ENCODE measurements at places on chromosomes 13 and 19. TPM values are rescaled to one million over a fixed set of nuclear protein-coding genes. Genes with fewer than 3 reads are reported as not detected.
A peak's percentile ranks its signal among the peaks of the same experiment; 100 is the strongest.

GRCh38 chr13:73193554-73193953, 134.7 kb downstream of the KLF5 start:
- no peak for DNase-seq

Gene CBLC
- 36.5 TPM for total RNA-seq

DNA sequence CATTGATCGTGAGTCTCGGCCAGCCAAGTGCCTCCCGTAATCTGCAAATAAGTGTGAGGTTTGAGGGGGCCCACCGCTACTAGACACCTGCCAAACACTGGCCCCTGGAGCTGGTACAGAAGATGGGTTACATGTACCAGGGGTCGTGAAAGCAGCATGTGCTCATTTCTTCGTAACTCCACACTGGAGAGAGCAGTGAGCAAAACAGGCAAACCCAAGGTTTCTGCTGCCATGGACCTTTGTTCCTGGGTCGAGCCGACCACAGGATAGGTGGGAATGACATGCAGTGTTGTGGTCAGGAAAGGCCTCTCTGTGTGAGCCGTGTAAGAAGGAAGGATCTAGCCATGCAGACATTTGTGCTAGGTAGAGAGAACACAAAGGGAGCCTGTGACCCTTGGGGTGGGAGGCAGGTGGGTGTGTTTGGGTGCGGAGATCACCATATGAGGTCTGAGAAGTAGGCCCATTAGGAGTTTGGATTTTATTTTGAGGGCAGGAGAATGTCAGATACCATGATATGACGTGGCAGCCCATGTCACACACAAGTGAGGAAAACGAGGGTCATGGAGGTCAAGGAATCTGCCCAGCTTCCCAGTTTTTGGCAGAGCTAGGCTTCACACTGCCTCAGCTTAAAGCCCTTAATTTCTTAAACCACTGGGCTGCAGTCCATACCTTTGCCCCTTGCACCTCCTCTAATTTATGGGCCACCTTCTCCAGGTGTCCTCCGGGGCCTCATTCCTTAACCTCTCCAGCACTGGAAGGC, 919 bp downstream of the GTF3A start:
- DNase-seq, result no peak

DNA sequence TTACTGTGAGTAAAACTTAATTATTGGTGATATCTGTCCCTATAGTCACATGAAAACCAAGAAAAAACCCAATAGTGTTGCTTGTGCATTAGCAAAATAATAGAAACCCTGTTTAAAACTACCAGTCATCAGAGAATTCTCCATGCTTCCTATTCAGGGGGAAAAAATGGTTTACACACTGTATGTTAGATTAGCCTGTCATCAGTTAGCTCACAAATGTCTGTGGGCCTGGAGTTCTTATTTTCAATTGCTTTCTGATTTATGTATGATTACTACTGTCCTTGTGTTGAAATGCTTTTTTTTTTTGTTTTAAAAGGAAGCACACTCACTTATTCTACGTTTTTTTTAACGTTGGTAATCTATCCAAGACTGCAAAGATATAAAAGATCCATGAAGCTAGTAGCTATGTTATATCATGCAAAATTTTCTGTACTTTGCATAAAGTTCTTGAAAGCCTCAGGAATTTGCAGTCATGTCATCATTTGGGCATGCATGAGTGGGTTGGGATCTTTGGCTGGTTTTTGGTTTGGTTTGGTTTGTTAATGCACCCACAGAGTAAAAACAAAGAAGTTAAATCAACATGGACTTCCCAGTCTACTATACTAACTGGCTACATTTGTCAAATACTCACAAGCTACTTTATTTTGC, 25.9 kb downstream of the RXFP2 start:
- no peak for DNase-seq

GRCh38 chr19:19105365-19106055, 32.8 kb downstream of the TMEM161A start:
- peak; percentile 75 for DNase-seq

- DNase-seq, result no peak
Observed at GRCh38 chr13:76853921-76854608, 32.1 kb downstream of the KCTD12 start.

GRCh38 chr19:22619371-22619770, 14.8 kb upstream of the ZNF492 start:
- no peak for DNase-seq

Gene NCR1
- 0.98 TPM for total RNA-seq

GRCh38 chr19:5557691-5558090, 10.1 kb downstream of the TINCR start:
- no peak for DNase-seq

DNA sequence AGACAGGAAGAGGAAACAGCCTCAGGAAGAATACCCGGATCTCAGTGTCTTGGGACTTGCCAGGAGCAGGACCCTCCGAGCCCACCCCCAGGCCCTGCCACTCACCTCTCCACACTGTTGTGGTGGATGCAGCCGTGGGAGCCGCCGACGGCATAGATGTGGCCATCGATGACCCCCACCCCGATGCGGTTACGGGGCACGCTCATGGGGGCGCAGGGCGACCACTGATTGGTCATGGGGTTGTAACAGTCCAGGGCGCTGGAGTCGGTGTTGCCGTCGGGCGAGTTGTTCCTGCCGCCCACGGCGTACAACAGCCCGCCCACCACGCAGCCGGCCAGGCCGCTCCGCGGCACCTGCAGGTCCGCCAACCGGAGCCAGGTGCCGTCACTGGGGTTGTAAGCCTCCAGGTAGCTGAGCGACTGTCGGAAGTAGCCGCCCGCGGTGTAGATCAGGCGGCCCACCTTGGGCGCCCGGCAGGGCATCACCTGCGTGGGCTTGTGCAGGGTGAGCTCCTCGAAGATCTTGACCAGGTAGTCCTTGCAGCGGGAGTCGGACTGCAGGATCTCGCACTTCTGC, 11.6 kb downstream of the KEAP1 start:
- no peak for DNase-seq

GRCh38 chr13:40031031-40031430, 375.6 kb downstream of the COG6 start:
- DNase-seq, result no peak

Gene ZNF175
- 13.6 TPM for total RNA-seq

DNA sequence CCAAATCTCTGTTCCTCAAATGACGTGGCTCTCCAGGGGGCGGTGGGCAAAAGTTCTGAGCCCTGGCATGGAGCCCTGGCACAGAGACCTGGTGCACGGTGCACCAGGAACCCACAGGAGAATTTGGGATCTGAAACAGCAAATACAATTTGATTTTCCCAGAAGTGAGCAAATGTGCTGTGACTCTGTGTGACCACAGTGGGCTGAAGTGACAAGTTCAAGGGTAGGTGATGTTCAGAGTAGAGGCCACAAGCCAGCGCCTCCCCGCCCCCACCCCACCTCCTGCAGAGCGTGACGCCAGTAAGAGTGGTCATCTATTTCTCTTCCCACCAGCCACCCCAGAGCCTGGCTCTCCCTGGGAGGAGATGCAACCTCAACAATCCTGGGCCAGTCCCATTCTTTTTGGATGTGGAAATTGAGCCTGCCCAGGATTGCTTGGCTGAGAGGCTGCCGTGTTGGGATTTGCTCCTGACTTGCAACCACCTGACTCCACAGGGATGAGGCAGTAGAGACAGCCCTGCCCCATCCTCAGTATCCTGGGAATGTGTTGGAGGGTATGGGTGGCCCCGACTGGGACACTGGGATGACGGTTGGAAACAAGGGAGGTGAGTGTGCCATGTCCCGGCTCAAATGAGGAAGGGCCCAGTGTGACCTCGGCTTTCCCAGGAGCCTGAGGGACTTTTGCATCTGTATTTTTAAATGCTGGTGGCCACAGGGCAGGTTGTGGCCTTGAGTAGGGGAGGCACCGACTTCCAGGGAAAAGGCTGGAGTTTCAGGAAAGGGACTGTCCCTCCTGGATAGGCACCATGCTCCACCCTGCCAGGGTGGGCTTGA, 11.1 kb upstream of the BCL3 start:
- no peak for DNase-seq

Gene LILRA1
- total RNA-seq, result 2.4 TPM

- DNase-seq, result no peak
Observed at GRCh38 chr13:104137416-104137815, 1071.2 kb upstream of the SLC10A2 start.

Gene CYSLTR2
- total RNA-seq, result 1.4 TPM

Gene ZNF154
- total RNA-seq, result 13.7 TPM

DNA sequence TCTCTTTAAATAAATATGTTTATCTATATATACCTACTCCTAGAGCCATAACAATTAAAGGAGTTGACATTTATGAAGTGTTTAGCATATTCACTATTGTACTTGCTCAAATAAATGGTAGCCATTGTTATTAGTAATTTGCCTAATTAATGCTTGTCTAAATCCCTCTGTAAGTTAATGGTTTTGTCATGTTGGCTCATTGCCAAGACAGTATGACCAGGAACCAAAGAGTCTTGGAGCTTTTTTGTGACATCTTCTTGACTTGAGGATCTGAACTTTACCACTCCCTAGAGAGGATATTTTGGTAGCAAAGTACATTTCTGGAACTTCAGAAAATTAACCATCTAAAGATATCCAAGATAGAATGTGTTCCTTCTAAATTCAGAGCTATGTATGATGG, 15.5 kb downstream of the FRY start:
- no peak for DNase-seq

DNA sequence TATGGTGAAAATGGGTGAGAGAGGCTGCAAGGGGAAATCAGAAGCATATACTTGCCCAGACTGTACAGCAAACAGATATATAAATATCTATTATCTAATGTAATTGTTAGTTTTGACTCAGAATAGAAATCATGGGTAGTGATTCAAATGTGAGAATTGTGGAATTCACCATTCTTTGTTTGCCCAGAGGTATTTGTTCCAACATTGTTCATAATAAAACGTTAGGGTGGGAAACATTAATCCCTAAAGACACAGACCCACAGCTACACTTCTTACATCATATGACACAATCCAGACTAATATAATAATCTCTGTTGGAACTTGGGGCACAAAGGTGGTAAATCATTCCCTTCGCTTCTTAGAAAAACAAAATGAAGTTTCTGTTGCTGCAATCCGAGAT, 646.5 kb upstream of the SLITRK6 start:
- DNase-seq, result no peak

DNA sequence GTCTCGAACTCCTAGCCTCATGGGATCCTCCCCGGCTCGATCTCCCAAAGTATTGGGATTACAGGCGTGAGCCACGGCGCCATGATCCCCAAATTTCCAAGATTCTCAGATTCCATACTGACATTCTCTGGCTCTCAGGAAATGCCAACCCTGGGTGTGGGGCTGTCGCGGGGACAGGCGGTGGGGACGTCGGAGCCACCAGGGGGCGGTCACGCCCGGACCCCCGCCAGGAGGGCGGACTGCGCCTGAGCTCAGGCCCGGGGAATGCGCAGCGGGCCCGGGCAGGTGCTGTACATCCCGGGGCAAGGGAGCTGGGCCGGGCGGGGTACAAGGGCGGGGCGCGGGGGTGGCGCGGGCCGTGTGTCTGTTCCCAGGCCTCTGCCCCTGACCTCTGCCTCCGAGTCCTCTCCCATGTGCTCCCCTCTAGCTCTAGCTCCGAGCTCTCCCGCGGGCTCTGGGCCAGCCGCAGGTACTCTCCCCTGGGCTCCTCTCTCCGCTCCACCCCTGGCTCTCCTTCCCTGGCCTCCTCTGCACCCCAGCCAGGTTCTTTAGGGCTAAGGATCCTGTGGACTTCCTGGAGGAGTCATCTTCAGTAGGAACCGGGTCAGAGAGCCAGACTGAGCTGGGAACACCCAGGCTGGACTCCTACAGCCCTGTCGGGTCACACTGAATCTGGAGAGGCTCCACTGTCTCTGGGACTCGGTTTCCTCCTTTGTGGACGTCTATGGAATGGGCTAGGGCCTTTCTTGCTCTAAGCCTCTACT, 2.4 kb downstream of the PPP1R13L start:
- peak; percentile 77 for DNase-seq

Gene GIPR
- 14.2 TPM for total RNA-seq

DNA sequence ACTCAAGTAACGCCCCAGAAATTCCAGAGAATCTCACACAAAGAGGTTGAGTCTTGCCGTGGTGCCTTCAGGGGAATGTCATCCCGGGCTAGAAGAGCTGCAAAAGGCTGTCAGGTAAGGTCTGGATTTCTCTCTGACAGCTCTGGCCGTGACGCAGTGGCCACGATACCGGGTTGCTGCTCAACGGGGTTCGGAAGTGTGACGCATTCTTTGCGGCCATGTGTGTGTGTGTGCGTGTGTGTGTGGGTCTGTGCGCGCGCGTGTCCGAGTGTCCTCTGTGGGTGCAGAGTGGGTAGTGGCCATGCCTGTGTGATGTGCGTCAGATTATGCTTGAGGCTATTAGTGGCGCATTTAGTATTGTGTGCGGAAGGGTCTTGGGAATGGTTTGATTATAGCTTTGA, 306 bp downstream of the ZNF540 start:
- DNase-seq, result peak; percentile 76

- no peak for DNase-seq
Observed at GRCh38 chr19:55196803-55197202, 12.5 kb downstream of the PTPRH start.

Gene IL11
- total RNA-seq, result 0.29 TPM

DNA sequence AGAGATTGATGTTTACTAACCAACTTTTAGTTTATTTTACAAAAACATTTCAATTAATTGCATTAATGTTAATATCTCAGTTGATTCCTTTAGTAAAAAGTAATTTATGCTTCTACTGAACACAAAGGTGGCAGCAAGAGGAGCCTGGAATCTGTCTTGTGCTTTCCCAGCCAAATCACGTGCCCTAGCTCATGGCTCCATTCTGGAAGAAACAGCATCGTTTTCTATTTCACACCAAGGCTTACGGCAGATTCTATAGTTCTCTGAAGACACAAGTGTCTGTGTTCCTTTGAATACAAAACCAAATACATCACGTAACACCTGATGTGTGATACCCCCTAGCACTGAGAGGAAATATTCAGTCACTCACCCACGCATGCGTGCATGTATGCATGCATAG, 346.1 kb upstream of the MIR17HG start:
- no peak for DNase-seq

Gene SLITRK1
- total RNA-seq, result not detected

GRCh38 chr19:34365463-34366401, 736 bp downstream of the GPI start:
- DNase-seq, result peak; percentile 71

- DNase-seq, result no peak
Observed at GRCh38 chr13:67186995-67187569, 43.1 kb downstream of the PCDH9 start.

Gene CPT1C
- total RNA-seq, result 7.6 TPM

Gene CASP14
- total RNA-seq, result not detected

DNA sequence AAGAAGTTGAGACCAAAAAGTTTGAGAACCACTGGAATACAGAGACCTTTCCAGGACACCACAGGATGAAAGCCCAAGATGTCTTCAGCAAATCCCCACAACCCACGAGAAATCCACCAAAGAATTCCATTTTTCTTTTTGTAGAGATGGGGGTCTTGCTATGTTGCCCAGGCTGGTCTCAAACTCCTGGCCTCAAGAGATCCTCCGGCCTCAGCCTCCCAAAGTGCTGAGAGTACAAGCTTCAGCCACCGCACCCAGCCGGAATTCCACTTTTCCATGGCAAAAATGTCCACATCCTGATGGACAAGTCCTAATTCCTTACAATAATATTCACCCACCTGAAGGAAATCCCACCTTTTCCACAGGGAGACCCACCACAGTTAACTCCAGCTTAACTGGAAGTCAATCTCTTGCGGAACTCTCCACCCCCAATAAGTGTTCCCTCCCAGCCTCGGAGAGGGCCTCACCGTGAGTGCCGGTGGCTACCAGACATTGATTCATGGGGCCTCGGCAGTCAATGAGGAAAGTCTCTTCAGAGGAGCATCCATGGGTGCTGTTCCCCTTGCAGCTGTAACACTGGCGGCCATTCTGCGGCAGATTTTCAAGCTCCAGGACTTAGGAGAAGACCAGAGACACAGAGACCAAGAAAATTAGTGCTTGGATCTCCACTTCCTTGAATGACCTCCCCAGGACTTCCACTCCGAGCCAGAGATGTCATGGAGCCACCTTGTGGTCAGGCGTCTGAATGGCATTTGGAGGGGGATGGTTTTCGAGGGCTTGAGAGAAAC, 12.3 kb upstream of the CADM4 start:
- DNase-seq, result peak; percentile 76
